ENCODE measurements at places on chromosomes 4 and X.

GRCh38 chr4:129788486-129788885 is 692.5 kb downstream of the C4orf33 start:
- no peak for DNase-seq

- no peak for DNase-seq
Measured at GRCh38 chrX:68794461-68794860, 34.4 kb upstream of the EFNB1 start.

DNA sequence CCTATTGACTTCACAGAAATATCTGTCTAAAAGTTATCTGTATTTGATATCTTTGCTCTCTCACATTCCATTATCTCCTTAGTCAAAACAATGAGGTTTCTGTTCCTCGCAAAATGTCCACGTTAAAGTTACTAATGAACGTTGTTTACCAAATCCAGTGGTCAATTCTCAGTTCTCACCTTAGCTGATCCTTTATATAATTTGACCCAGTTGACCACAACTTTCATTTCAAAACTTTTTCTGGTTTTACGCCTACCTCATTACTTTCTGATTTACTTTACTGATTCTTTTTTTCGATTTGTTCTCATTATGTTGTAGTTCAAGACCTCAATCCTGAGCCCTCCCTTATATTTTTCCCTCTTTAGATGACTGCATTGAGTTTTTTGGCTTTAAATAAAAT is 186.6 kb downstream of the IL1RAPL1 start:
- DNase-seq = no peak

DNA sequence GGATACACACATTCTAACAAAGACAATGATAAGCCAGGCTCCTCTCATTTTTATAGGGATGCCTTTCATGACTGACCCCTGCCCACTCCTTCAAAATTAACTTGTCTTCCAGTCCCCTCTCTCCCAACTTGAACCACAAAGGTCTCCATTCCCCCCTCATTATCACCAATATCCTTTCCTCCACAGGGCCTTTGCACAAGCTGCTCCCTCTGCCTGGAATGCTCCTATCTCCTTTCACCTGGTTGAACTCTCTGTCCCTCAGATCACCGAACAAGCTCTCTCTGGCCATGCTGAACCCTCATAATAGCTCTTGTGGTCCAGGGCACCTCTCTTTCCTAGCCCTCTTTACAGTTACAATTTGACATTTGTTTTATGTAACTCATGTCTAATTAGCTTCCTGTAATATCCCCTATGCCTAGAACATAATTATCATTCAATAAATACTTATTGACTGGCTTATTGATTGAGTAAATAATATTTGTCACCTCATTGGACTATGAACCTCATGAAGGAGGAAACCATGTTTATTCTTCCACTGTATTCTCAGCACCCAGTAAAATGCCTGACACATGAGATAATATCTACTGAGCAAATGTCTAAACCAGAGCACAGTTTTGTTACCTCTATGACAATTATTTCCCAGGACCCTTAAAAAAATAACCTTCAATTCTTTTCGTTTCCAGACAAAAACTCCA is 266.3 kb upstream of the RASGEF1B start:
- no peak for DNase-seq

DNA sequence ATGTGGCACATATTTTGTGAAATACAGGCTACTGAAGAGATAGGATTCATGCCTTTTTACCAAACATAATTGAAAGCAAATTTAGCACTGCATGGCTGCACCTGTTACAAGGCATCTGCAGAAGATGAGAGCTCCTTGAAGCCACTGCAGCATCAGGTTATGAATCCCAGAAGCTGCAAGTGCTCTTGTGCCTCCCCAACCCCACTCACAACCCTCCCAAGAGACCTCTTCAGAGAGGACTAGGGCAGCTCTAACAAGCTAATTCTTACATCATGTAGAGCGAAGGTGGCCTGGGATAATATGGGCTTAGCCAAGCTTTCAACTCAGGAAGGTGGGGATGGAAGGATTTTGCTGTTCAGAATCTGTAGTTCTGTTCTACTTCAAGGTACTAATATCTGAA is 27.2 kb downstream of the MFAP3L start:
- DNase-seq = no peak
